CD4-positive, alpha-beta T cell treated with Interleukin-10 for 1 hour (primary cell): ENCODE measurements at places on chromosomes 5 and 9.

GRCh38 chr5:176152191-176152929, 85.9 kb upstream of the SIMC1 start:
- DNase-seq, result no peak

- no peak for DNase-seq
These were observed 290.5 kb downstream of the DOCK8 start for GRCh38 chr9:504921-505740.

GRCh38 chr5:150177721-150178120, 11.1 kb downstream of the CDX1 start:
- DNase-seq, result no peak

DNA sequence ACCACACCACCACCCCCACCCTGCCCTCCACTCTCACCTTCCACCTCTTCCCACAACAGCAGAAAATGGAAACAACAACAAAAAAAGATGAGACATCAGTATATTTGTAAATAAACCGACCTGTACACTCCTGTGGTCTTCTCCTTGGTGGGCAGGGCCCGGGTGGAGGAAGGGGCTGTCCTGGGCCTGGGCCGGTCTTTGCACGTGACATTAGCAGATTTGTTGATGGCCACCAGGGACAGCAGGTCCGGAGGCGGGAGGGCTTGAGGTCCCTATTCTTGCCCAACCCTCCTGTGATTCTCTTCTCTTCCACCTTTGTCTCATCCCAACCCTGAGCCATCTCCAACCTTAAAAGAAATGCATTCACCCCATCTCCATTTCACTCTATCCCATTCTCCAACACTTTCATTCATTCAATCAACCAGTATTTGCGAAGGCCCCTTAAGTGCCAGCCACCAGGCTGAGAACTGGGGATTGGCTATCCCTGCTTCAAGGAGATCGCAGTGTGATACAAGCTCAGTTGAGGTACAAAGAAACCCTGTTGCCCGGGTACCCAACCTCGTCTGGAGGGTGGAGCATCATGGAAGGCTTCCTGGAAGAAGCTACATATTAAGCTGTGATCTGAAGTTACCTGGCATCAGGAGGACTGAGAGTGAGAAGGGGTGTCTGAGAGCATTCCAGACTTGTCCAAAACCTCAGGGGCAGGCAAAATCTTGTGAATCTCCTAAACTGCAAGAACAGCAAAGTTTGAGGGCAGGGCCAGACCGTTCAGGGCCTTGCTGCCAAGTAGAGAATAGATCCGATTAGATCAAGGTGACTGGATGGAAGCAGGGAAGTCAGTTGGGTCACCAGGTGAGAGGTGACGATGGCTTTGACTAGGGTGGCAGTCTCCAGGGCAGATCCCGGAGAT, 87.4 kb downstream of the LMX1B start:
- DNase-seq, result no peak

GRCh38 chr9:68746525-68746924, 41.5 kb downstream of the PIP5K1B start:
- DNase-seq, result no peak

GRCh38 chr5:180950291-180950949, 38.2 kb upstream of the BTNL3 start:
- no peak for DNase-seq

- no peak for DNase-seq
These were observed 745.2 kb upstream of the C9orf72 start for GRCh38 chr9:28318515-28318914.

- no peak for DNase-seq
These were observed 331.5 kb downstream of the ARHGEF28 start for GRCh38 chr5:73957397-73958001.

DNA sequence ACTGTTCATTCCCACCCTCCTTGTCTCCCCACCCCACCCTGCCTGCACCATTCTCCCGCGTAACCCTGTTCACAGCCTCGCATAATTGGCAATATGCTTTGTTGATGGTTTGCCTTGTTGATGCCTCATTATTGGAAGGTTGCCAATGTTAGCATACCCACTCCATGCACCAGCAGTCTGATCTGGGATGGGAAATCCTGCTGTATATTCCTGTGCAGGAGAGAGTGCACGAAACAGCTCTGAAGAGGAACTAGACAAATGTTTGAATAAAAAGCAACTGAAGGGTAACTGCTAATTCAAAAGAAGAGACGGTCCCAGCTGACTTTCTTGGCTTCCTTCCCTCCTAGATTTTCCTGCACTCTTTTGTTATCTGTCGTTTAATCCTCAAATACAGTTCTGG, 271.7 kb upstream of the TLE4 start:
- DNase-seq, result no peak

DNA sequence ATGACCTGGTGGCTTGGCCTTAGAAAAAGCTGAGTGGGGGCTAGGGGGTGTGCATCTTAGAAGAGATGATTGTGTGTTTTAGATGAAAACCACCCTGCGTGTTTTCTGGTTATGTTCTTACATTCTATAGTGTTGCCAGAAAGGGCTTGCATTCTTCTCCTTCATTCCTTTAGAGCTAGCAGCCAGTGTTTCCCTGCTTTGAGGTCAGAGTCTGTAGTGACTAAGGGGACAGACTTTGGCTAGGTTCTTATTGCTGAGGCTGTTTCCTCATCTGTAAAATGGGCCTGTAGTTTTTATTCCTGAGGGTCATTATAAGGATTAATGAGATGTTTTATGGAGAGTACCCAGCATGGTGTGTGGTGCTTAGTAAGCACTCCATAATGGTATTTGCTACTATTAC, 6.4 kb downstream of the MAST4 start:
- no peak for DNase-seq

GRCh38 chr5:481347-481746, 38.4 kb downstream of the EXOC3 start:
- DNase-seq, result no peak

DNA sequence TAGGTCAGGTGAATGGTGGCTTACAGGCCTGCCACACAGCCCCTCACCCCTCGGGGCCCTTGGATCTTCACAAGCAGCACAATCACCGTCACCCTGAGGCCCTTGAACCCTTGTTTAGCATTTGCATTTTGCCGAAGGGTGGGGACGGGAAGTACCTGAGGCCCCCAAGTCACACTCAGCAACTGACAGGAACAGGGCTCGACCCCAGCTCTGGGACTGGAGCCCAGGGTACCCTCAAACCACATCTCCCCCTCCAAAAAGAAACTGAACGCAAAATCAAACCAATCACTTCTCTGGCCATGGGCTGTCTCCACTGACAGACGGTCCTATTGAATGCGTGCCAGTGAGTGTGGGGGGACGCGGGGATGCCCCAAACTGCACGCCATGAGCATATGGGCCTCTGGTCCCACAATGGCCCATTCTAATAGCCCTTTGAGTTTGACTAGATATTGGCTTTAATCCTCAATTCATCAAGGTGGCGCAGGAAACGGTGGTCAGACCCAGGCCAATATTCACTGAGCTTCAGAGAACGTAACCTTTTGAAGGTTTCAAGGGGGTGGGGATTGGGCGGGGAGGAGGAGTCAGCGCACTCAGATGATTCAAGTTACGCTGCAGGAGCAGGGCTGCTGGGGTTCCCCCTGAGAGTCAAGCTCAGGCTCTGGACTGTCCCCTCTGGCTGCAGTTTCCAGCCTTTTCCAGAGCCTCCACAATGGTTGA, 176.0 kb downstream of the DAB2IP start:
- DNase-seq, result no peak

GRCh38 chr9:95088421-95089161, 228.9 kb downstream of the FANCC start:
- no peak for DNase-seq

DNA sequence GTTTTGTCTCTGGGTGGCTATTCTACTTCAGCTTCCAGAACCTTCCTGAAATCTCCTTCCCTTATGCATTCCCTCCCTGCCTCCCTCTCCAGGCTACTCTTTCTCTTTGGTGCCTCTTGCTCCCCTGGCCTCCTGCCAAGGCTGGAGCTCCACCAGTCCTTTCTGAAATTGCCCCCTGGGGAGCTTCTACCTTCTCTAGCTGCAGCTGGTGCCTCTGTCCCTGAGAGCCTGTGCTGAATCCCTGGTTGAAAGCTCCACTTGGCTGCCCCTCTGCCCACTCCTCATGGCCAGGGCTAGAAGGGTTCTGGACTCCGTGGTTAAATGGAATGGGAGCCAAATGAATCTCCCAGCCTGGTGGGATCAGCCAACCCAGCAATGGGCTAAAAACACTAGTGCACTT, 80.1 kb downstream of the COL15A1 start:
- no peak for DNase-seq

GRCh38 chr5:178341091-178341850, 108.7 kb upstream of the PHYKPL start:
- no peak for DNase-seq

GRCh38 chr5:172493461-172493860, 39.1 kb upstream of the SH3PXD2B start:
- DNase-seq, result no peak

DNA sequence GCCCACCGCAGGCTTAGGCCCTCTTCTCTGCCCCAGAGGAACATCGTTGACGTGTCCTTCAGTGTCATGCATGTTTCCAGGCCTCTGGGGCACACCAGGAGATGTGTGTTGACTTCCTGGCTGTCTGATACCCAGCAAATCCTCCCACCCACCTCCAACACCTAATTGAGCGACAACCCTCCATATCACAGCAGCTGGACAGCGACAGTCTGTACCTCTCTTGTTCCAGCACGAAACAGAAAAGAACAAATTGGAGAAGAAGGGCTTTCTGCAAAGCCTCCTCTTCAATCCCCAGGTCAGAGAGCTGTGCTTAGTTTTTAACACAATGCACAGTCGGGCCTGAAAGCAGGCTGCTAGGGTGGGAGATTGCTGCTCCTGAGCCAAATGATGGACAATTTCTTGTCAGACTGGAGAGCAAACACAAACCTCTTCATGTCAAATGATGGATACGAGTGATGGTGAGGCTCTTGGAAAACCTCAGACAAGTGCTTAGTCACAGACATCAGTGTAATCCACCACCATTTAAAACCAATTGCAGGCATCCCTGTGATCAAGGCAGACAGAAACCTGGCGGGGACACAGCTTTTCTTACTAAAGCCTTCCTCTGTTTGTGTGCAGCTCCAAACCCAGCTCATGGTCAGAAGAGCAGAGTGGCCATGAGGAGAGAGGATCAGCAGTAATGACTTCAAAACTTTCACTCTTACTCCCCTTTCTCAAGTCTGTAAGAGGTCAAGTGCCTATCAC, 110.6 kb downstream of the EBF1 start:
- DNase-seq, result no peak

- DNase-seq, result no peak
These were observed 530.4 kb upstream of the DAB2 start for GRCh38 chr5:39955156-39955555.

DNA sequence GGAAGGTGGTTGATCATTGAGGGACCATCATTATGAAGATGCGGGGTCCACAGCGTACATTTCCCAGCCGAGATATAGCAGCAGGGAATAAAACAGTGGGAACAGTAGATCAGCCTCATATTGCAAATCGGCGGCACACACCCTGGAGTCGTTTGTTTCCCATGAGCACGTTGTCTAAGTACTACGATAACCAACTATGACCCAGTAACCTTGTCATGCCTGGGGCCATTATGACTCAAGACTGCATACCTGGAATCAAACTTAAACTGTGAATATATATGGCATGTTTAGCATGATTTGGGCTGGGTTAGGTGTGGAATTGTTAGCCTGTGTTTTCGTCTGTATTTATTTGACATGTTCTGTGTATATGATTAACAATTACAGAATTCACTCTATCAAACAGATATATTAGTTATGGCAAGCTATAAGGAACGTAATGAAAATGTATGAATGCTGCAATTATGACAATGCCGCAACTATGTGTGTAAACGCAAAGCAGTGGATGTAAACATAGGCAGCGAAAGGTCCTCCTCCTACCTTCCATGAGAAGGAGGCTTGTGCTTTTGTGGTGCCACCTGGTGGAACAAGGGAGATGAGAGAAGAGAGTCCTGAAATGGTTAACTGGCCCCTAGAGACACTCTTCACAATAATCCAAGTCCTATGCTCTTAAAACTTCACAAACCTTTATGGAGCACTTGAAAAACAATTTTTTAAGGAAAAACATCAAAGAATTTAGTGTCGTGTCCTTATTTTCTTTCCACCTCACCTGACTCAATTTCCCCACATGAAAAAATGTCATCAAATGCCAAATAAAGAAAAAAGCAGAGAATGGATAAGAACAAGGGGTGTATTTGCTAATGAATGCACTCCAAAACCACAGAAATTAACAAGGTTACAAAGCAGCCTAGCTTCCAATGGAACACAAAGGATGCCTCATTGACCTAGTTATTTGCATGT, 47.1 kb downstream of the SEMA5A start:
- no peak for DNase-seq

GRCh38 chr9:72786948-72787347, 165.9 kb downstream of the ALDH1A1 start:
- DNase-seq, result no peak

DNA sequence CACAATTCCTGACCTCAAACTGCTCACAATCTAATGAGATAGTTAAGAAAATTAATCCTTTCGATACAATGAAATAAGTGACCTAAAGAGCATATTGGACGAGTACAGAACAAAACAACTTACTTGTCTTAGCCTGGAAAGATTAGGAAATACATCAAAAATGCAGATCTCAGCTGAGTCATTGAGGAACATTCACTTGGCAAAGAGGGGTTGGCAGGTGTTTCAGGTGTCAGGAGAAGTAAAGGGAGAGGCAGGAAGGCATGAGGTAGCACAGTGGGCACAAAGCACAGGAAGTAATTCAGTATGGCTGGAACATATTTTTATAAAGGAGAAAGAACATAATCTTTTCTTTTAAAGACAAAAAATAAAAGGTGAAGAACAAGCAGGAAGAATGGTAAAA, 628.8 kb upstream of the RGMB start:
- no peak for DNase-seq

DNA sequence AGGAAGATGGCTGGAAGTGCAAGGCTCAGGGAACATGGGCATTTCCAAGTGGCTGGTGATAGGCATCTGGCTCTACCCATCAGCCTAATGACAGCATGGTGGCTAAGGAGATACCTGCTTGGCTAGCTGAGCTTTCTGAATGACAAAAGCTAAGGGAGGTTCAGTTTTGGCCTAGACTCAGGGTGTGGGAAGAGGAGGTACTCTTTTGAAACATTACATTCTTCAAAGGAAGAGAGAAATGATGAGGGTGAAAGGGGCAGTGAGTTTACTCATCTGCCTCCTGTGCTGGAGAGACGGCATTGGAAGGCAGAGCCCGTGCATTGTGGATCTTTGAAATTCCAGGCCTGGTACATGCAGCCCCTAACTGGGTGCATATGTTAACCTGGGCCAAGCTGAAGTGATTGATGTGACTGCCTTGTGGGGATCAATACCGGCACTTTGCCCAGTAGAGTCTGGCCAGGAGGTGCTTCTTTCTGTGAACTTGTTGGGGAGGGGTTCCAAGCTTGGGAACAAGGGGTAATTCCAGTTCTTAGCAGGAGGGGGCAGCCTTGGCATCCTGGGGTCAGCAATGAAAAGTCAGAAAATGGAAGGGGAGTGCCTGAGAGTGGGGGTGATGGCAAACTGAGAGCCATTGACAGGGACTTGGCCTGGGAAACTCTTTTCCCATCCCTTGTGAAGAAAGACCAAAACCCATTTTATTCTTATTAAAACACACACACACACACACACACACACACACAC, 108.6 kb downstream of the ACER2 start:
- no peak for DNase-seq

- no peak for DNase-seq
These were observed 2.8 kb upstream of the SPOCK1 start for GRCh38 chr5:137501846-137502406.
